ENCODE measurements at places on chromosomes 6 and 20.

- no peak for DNase-seq
These were observed 17.7 kb downstream of the PCIF1 start for GRCh38 chr20:45951925-45952834.

- no peak for DNase-seq
These were observed 46.3 kb upstream of the SRPK1 start for GRCh38 chr6:35967076-35967774.

- no peak for DNase-seq
These were observed 41.0 kb downstream of the CCN2 start for GRCh38 chr6:131910219-131910589.

DNA sequence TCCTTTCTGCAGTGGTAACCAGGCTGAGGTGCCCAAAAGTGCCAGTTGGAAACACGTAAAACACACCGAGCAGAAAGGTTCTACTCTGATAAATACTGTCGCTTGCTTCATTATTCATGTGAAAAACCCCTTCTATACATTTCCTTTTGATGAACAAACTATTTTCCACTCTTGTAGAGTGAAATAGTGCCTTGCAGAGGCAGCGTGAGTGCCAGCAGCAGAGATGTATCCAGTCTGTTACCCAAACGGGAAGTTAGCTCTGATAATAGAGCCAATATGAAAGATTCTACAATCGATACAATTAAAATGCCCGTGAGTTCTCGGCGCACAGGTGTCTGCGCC, 1.5 kb downstream of the ZBTB46 start:
- no peak for DNase-seq

DNA sequence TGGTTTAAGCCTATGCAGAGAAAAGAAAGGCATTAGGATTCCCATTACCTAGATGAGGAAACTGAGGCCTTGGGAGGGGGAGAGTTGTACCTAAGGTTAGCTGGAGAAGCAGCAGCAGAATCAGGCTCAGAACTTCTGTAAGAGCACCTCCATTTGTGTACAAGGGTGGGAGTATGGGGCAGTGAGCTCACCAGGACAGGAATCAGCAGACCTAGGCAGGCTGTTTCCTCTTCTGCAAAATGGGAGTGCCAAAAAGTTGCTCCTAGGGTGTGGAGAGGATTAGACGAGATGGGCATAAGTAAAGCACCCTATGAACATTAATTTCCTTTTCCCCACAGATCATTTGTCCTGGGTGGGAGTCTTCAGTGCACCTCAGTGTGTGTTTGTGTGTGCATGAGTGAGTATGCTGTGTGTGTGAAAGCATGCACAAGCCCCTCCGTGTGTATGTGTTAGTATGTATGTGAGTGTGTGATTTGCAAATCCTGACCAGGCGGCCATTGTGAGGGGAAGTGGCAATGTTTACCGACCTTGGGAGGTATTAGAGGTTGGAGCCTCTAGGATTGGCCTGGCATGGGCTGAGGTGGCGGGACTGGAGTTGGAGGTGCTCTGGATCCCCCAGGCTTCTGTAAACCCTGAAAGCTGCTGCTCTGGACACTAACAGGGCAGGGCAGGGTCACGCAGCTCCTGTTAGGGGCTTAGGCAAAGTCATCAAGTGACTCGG, 78.8 kb downstream of the VEGFA start:
- DNase-seq: no peak

GRCh38 chr6:15131651-15132061, 114.2 kb upstream of the JARID2 start:
- no peak for DNase-seq

- no peak for DNase-seq
These were observed 238.5 kb downstream of the ZFAND3 start for GRCh38 chr6:38057994-38058393.

DNA sequence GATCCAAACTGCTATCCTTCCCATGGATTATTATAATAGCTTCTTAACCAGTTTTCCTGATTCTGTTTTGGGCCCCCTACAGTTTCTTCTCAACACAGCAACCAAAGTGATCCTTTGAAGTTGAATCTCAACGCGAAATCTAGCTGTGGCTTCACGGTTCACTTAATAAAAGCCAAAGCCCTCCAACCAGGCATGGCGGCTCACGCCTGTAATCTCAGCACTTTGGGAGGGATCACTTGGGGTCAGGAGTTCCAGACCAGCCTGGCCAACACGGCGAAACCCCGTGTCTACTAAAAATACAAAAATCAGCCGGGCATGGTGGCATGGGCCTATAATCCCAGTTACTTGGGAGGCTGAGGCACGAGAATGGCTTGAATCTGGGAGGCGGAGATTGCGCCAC, 3.3 kb downstream of the RMND1 start:
- no peak for DNase-seq

- no peak for DNase-seq
These were observed 104.3 kb downstream of the RNF144B start for GRCh38 chr6:18491308-18492045.

DNA sequence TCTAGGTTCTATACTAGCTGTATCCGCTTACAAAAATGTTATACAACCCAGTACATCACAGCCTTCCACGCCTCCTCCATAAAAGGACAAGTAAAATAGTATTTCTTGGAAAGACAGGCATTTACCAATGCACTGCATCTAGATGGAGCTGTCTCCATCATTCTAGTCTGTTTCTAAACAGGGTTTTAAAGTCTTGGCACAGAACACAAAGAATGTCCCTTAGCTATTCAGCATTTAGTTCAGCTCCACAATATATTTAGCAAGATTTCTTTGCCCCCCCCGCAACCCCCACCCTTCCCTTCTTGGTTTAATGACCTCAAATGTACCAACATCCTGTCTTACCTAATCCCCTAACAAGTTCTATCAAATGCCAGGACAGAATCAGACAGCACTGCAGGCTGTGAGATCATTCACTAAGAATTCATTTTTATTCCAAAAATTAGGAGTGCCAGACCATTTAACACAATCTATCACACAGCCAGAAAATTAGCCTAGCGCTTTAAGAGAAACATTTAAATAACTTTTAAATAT, 198.6 kb downstream of the BACH2 start:
- no peak for DNase-seq

- DNase-seq: no peak
These were observed 54.2 kb downstream of the ROS1 start for GRCh38 chr6:117371492-117371891.

DNA sequence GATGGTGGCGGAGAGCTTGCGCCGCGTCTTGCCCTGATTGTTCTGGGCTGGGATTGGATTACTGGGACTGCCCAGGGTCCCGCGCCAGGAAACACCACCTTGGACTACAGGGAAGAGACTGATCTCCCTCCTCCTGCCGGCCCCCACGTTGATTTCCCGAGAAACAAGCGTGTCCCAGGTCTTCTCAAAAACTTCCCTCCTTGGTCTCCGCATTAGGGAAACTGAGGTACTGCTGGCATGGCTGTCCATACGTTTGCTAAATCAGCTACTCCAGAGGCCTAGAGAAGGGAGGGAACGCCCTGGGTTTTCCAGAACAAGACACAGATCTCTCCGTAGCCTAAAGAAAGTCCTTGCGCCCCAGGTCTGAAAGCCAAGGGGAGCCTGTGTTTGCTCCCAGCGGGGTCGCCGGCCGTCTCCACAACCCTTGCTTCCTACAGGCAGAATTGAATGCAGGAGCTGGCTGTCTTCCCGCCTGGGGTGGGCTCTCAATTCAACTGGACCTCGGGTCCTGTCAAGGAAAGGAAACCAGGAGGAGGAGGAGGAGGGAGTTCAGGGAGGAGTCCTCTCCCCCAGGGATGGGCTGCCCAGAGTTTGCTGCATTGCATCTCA, 29.2 kb downstream of the TFAP2A start:
- no peak for DNase-seq

DNA sequence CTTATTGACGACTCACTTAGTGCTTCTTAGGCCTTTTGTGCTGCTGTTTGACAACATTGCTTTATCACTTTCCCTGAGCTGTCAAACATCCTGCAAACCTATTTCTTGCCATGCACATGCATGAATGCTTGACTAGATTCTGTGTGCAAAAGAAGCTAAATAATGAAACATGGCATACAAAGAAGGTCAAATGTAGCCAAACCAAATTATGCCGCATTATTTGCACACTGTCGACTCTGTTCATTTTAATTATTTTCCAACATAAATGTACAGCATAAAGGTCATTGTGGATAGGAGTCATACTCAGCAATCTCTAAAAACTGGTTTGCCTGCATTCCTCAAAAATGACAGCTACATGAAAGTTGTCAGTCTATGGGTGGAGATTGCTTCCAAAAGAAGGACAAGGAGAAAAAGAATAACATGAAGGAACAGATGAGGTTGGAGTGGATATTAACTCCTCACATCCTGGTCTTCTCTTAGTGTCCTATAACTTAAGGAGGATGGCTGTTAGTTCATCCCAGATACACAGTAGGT, 123.1 kb upstream of the STXBP5 start:
- DNase-seq: no peak

All from C1 segment of cervical spinal cord (tissue), 14 donors.